ENCODE measurements at places on chromosomes 11 and 22.

- DNase-seq: no peak
These were observed 67.2 kb downstream of the CECR2 start for GRCh38 chr22:17436382-17436980.

GRCh38 chr22:49712195-49712791, 115.4 kb downstream of the BRD1 start:
- no peak for DNase-seq

GRCh38 chr11:96339706-96340554, 3.1 kb downstream of the MAML2 start:
- DNase-seq: no peak

GRCh38 chr22:45455212-45455611, 41.7 kb downstream of the RIBC2 start:
- DNase-seq: no peak

DNA sequence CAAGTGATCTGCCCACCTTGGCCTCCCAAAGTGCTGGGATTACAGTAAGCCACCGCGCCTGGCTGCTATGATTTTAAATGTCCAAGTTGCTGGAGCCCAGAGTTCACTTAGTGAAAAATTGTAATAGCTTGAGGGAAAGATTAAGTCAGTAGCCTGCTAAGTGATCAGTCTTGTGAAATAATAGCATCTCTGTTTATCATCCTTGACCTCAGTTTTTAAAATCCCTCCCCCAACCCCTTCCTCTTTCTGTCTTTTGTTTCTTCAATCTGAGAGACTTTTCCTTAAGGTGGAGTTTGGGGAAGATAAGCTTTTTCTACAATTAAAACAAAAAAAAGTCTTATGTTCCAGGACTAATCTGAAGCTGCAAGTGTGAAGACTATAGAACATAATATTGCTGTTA, 6.4 kb downstream of the HIPK3 start:
- no peak for DNase-seq

- no peak for DNase-seq
These were observed 18.6 kb upstream of the FOLR1 start for GRCh38 chr11:72173291-72173690.

DNA sequence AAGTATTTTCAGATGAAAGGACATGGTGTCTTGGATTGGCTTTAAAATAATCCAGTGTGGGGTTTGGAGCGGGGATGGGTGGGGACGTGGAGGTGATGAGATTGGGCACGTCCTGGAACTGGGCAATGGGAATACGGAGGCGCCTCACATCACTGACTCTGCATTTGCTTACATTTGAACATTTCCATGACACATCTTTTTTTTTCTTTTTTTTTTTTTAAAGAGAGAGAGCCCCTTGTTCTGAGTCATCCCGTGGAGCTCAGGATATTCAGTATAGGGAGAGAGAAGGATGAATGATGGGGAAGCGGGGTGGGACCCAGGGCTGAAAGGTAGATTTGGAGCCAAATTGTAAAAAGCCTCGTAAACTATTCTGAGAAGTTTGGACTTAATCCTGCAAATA, 142.7 kb downstream of the FBXO7 start:
- DNase-seq: no peak

- DNase-seq: no peak
These were observed 38.4 kb upstream of the KLHL35 start for GRCh38 chr11:75471176-75471973.

- DNase-seq: no peak
These were observed 140.4 kb upstream of the TBCEL start for GRCh38 chr11:120883404-120884080.

DNA sequence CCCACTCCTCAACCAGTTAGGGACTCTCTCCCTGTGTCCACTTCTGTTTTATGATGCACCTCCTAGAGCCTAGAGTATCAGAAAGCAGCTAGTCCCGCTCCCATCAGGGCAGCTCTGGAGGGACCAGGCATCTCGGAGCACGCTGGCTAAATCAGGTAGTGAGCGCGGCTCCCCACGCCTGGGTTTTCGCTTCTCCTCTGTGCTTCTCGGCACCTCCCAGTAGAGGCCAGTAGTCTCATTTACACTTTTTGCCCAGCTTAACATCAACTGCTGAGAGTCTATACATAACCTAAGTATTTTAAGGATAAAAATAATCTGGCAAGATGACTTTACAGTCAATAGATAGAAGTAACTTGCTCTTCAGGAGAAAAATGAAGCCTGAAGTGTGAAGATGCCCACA, 473.8 kb downstream of the OPCML start:
- no peak for DNase-seq

GRCh38 chr11:109752212-109752825, 330.3 kb downstream of the C11orf87 start:
- no peak for DNase-seq

- no peak for DNase-seq
These were observed 523 bp upstream of the MPZL3 start for GRCh38 chr11:118252688-118253087.

DNA sequence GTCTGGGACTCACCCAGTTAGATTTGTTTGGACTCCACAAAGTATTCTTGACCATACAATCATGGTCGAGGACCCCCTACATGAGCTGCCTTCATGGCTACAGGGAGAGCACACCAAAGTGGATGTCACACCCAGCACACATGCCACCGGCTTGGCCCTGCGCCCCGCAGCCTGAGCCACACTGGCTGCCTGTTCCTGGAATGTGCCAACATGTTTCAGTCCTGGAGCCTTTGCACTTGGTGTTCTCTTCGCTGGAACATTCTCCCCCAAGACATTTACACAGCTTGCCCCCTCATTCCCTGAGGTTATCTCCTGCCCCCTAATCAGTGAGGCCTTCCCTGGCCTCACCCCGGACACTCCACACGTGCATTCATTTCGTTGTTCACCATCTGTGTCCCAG, 46.0 kb downstream of the PPARA start:
- DNase-seq: no peak

GRCh38 chr11:111823629-111824028, 47.8 kb downstream of the ALG9 start:
- DNase-seq: no peak

DNA sequence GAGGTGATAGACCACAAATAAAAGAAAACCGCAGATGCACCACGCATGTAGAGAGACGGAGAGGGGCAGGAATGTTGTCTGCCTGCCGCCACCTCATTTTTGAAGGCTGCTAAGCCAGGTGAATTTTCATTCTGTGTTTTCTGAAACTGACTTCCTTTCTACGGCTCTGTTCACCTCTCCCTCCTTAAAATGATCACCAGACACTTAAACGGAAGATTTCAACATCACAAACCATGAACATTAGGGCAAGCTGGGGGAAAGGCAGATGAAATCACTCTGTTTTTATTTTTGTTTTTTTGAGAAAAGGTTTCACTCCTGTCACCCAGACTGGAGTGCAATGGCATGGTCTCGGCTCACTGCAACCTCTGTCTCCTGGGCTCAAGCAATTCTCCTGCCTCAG, 232.4 kb downstream of the MIAT start:
- no peak for DNase-seq

DNA sequence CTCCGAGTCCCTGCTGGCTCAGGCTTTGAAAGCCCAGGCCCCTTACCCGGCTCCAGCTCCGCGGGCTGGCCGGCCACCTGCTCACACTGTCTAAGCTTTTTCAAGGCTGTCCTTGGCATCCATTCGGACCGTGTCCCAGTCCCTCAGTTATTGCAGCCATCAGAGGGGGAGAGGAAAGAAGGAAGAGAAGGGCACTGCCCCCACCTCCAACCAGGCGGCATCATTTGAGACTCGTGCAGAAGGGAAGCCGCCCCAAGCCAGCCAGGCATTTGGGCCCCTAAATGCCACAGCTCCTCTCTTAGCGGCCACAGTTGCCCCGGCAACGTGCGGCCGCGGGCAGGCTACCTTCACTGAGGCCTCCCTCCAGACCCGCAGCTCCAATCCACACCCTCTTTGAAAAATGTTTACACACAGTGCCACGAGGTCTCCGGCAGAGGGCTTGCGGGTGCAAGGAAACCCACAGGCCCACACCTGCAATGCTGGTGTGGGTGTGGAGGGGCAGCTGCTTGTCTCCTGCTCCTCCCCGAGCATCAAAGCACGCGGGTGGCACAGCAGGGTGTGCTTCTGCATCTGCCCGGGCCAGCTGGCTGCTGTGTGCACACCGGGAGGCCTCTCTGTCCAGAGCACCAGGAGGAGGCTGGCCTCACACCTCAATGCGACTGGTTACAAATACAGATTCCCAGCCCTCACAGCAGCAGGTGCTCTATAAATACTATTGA, 124.4 kb downstream of the CTTN start:
- DNase-seq: peak; percentile 99

- DNase-seq: peak; percentile 45
These were observed at the start of gene GUCY1A2 for GRCh38 chr11:107018219-107018901. Gene GUCY1A2, minus strand, starts transcription at chr11:107018476. Its CDS starts 421 bp downstream, at chr11:107018055.

GRCh38 chr11:82818409-82819043, 81.7 kb downstream of the PRCP start:
- peak; percentile 62 for DNase-seq

DNA sequence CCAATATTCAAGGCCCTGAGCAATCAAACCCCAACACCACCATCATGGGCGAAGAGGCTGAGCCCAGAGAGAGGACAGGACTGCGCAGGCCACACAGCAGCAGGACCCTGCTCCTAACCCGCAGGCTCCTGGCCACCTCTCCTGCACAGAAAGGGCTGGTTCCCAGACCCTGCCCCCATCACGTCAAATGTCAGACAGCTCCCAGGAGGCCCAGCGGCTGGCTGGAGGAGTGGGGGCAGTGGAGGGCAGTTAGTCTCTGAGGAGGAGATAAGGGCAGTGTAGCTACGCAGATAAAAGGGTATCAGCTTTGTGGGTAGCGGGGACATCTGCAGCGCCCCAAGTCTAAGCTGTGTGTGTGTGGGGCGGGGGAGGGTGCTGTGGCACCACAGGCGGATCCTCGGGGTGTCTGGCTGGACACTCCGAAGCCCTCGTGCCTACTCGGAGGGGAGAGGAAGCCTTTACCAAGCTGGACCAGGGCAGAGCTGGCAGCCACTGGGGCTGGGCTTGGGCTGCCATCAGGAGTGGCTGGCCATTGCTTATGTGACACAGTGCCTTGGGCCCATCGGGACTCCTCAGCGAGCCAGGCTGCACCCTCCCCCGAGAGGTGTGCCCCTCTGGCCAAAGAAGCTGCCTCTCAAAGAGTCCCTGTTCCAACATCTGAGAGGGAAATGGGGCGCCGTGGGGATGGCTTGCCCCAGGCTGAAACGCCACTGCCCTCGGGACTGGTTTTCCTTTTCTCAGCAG, 21.5 kb downstream of the FADS3 start:
- DNase-seq: no peak

DNA sequence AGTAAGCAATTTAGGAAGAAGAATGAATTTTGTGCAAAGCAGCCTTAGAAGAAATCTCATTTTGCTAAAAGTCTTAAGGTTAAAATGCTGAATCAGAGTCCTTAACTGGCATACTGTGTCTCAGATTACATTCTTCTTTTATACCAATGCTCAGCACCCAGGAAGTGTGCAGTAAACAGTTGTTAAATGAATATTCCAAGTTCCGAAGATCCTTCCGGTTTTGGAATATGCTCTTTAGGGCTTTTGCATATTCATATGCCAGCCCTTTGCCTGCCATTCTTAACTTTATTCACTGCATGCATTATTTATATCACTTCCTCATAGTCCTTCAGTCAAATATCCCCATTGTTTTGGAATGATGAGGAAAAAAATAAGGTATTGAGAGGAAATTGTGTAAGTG, 242.0 kb downstream of the DDX10 start:
- DNase-seq: no peak

- DNase-seq: no peak
These were observed 211.9 kb downstream of the BLID start for GRCh38 chr11:121904148-121904547.

DNA sequence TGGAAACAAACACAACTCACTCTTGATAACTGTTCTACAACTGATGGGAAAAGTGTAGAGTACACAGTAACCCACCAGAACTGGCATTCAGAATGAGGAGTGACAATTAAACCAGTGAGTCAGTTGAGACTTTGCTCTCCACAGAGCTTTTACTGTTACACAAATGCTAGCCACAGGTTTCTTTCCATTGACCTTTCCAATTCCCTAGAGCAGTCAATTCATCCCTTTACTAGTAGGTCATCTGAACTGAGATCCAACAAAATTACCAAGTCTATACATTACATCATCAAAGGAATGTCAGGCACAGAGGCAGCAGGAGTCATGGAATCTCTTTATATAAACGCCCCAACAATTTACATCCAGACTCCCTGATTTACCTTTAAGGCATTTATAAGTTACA, 65.9 kb downstream of the PHF21A start:
- DNase-seq: no peak

GRCh38 chr22:36286096-36286957, 33.4 kb downstream of the APOL1 start:
- peak; percentile 50 for DNase-seq
